Activated T-cell treated with anti-CD3 and anti-CD28 coated beads, Interleukin-2, amount 50 U/mL, for 4 hours (primary cell): ENCODE measurements at places on chromosomes 6 and 20. TPM values are rescaled to one million over a fixed set of nuclear protein-coding genes. Genes with fewer than 3 reads are reported as not detected.

The RIPOR3 gene
- 0.71 TPM for total RNA-seq

GRCh38 chr6:35377002-35377401 is 34.6 kb downstream of the PPARD start:
- no peak for DNase-seq

- no peak for DNase-seq
Measured at GRCh38 chr20:33490023-33490933, at the start of gene CBFA2T2. Gene CBFA2T2 (plus strand): TSS chr20:33490096. CDS start chr20:33490268, 172 bp downstream.

DNA sequence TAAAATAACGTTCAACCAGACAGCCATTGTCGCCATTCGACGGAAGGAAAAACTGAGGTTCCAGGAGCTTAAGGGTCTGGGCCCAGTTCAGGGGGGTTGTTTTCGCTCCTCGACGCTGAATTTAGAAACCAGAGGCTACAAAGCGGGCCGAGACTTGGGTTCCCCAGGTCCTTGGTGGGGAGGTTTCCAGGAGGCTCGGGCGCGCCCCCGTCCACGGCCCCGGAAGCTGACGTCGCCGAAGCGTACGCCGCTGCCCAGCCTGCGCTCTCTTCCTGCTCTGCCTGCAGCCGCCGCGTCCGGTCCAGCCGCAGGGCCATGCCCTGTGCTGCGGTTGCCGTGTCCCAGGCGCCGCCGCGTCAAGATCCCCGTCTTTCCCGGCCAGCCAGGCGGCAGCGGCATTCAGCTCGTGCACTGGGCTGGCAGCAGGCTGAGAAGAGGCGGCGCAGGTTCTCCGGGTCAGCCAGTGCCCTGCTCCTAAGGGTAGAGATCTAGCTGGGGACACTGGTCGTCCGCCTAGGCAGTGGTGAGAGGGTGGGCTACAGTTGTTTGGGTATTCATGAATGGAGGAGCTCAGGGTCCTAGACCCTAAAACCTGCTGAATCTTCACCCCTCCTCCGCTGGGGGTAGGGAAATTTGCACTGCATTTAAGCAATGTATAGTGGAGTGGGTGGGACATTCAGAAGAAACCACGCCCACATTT is 901 bp upstream of the TRIM26 start:
- DNase-seq, result peak; percentile 56

DNA sequence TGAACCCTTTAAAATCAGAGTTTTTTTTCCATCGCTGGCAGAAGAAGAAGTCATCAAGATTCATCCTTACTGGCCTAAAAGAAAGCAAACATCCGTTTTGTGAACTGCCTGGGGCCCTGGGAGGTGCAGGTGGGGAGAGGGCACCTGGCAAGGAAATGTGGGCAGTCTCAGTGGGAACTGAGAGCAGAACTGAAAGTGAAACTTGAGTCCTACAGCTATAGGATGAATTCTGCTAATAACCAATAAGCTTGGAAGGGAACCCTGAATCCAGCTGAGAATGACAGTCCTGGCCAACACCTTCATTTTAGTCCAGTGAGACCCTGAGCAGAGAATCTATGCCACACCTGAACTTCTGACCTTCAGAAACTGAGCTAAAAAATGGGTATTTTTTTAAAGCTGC is 130.1 kb upstream of the ASCC3 start:
- DNase-seq, result no peak
